Urinary bladder (tissue), 4 donors: ENCODE measurements at places on chromosomes 11 and 22. TPM values are rescaled to one million over a fixed set of nuclear protein-coding genes. Genes with fewer than 3 reads are reported as not detected.

- DNase-seq: no peak
These were observed 14.3 kb downstream of the BIRC2 start for GRCh38 chr11:102361086-102362031.

GRCh38 chr11:34501500-34501899 lies 12.1 kb downstream of the ELF5 start:
- DNase-seq: no peak

ARRB1 gene
- 34.5 TPM for total RNA-seq

GRCh38 chr11:70645537-70645936 lies 247.2 kb downstream of the CTTN start:
- DNase-seq: no peak

DNA sequence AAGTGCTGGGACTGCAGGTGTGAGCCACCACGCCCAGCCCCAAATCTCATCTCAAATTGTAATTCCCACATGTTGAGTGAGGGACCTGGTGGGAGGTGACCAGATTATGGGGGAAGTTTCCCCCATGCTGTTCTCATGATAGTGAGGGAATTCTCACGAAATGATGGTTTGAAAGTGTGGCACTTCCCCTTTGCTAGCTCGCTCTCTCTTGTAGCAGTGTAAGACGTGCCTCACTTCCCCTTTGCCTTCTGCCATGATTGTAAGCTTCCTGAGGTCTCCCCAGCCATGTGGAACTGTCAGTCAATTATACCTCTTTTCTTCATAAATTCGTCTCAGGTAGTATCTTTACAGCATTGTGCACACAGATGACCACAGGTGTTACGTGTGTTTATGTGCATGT lies 357.8 kb downstream of the CADM1 start:
- DNase-seq: no peak

DNAJB7 gene
- total RNA-seq: not detected

GRCh38 chr11:112901924-112902323 lies 59.3 kb upstream of the NCAM1 start:
- DNase-seq: no peak

DNA sequence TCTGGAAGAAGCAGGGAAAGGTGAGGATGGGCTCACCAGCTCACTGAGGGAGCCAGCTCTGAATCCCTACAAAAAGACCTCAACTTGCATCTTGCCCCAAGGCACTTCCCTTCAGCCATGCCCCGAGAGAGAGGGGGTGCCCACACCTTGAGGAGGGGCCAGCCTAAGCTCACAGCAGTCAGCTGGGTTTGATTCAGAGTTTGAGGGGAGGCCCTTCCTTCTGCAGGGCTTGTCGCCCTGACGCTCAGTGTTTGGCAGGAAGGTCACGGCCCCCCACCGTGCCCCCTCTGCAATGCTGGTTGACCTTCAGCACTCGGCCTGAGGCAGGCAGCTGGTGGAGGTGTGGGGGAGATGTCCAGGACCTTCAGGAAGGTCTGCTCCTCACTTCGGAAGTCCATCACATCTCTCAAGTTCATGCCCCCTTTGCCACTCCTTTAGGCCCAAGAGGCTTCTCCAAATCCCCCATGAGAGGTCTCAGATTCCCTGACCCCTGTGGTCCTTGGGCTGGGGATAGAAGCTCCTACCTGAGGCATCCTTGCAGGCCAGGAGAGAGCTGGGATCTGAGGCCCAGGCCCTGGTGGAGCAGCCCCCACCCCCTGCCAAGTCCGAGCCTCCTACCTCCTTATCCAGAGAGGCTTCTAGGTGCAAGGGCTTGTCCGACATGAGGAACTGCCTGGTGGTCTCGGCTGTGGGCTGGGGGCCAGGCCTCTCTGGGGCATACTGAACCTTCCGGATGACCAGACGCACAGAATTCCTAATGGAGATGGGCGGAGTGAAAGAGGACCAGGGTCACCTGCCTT lies 37.6 kb downstream of the TPBGL start:
- no peak for DNase-seq

GRCh38 chr22:33631777-33632176 lies 288.5 kb downstream of the LARGE1 start:
- DNase-seq: no peak

GRCh38 chr22:24072361-24072760 lies 61.3 kb downstream of the CABIN1 start:
- DNase-seq: no peak

DNA sequence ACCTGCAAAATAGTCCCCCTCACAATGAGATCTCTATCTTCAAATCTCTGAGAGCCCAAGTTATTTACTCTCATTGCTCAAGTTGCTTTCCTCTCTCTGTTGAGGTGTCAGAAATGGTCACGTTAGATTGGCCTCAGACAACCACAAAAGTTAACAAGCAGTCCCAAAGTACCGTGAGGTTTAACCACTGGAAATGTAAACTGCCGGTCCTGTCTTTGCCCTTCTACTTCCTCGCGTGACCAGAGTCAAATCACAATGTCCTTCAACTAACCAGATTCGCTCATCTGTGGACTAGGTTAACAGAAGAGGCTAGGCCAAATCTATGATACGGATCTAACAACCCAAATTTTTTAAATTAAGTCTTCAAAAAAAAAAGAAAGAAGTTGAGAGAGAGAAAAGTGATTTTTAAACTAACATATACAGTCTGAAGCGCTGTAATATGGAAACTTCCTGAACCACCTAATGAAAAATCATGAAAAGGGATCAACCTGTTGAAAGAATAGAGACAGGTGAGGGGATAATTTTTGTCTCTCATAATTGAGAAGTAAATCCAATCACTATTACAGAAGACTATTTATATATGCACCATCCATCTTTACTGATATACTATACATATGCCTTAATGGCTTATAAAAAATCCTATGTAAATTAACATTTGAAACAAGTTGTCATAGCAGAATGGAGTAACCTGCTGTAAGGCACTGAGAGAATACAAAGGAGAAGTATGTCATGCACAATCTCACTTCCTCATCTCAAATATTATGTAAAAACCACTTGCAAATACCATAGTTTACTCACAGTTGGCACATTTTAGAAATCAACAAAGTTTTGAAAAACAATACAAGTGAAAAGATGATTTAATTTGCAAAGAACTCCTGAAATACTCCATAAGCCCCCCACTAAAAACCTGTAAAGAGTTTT lies 3.3 kb upstream of the JAML start:
- no peak for DNase-seq

- no peak for DNase-seq
These were observed 1.4 kb upstream of the TCN2 start for GRCh38 chr22:30605449-30606110.

DNA sequence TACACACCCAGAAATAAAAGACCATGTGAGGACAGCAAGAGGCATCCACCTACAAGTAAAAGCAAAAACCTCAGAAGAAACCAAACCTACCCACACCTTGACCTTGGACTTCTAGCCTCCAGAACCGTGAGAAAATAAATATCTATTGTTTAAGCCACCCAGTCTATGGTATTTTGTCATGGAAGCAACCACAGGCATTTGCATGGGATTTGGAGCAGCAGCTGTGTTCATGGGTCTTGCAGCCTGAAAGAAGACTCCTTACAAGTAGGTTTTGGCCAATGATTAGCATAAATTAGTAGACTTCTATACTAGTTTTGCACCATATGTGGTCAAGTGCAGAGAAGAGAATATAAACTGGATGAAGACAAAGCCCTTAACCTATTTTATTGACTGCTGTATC lies 27.9 kb downstream of the FSHB start:
- no peak for DNase-seq

GRCh38 chr11:100892886-100893285 lies 205.8 kb downstream of the ARHGAP42 start:
- DNase-seq: no peak

- no peak for DNase-seq
These were observed 35.0 kb downstream of the RDX start for GRCh38 chr11:110261195-110262071.

EFCAB6 gene
- 3.2 TPM for total RNA-seq

GRCh38 chr11:92556431-92556830 lies 331.8 kb downstream of the FAT3 start:
- DNase-seq: no peak

DNA sequence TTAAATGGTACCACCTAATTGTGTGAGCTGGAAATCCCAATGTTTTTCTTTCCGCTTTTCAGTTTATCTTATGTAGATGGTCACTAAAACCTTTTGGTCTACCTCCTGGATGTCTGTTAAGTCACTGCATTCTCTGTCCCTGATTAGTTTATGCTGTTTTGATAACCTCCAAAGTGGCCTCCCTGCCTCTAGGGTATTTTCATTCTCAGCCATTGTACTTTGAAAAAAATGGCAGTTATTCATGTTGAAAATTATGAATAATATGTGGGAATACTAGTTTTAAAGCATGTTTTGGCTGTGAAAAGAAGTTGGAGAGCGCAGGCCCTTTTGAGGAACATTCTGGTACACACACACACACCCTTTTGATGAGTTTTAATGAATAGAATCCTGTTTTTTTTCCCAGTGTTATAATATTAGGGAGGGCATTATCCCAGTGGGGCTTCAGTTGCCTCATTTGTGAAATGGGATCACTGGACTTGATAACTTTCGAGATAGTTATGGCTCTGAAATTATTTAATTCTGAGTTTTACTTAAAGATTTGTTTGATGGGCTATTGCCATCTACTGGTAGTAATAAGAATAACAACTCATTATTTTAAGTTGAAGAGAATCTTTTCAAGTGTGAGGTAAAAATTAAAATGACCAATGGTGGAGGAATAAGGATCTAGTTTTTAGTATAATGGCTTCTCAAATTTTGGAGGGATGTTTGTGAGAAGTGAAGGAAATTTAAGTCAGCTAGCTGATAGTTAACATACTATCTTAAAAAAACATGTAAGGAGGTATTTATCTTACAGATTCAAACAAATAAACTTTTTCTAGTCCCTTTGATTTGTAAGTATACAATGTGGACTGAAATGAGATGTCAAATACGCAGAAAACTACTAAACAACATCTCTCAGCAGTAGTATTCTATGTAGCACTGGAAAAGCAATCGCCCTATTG lies 3.9 kb downstream of the FDX1 start:
- DNase-seq: no peak

- DNase-seq: no peak
These were observed 5.9 kb upstream of the BATF2 start for GRCh38 chr11:65002706-65003105.

TEX12 gene
- 2.9 TPM for total RNA-seq

DNA sequence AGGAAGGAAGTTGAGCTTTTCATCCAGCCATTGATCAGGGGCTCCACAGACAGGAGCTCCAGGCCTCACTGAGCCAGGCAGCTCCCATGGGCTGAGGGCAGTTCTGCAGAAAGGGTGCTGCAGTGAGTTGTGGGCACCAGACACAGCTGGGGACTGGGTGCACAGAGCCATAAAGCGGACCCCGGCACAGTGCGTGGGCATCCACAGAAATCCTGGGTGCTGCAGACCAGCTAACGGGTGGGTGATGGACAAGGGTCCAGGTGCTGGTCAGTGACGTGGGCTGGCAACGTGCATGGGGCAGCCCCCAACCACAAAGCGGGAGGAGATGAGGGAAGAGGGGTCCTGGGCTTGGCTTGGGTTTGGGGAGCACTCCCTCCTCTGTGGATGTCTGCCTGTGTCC lies 19.4 kb upstream of the GAL start:
- DNase-seq: no peak

DNA sequence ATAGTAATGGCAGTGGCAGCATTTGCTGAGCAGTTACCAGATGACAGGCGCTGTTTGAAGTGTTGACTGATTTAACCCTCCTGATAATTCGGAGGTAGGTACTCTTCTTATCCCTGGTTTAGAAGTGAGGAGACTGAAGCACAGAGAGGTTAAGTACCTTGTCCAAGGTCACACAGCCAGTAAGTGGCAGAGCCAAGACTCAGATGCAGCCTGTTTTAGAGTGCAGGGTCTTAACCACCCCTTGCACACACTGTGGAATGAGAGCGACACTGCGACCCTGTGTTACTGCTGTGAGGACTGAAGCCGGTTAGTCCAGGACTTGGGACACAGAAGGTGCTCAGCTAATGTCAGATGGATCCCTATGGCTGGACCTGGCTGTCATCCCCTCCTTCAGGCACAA lies 34.7 kb downstream of the DAGLA start:
- DNase-seq: no peak

DNA sequence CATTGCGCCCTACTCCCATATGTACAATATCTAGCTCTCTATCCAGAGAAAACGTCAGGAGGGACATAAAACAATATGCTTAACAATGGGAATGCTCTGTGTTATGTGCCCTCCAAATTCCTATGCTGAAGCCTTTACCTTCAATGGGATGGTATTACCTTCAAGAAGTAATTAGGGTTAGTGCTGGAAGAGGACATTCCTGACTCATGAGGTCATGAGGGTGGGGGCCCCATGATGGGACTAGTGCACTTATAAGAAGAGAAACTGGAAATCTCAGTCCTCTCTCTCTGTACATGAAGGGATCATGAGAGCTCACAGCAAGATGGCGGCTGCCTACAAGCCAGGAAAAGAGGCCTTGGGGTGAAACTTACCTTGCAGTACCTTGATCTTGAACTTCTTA lies 20.3 kb downstream of the MMP20 start:
- no peak for DNase-seq

- DNase-seq: no peak
These were observed 50.4 kb upstream of the CD82 start for GRCh38 chr11:44515048-44515447.

YAP1 gene
- 129 TPM for total RNA-seq

DNA sequence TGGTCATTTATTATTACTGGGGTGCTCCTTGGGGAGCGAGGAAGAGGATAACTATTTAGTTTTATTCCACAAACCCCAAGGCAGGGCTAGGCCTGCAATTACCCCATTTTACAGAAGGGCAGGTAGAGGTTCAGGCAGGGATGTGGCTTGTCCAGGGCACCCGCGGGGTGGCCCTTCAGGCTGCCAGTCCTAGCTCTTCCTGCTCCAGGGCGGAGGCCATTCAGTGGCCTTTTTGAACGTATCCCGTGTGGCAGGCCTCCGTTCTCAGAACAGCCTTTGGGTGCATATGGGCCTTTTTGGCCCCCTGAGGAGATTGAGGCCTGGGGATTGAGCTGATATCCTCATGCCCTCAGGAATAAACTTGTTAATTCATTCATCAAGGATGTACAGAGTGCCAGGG lies 66.2 kb downstream of the MPPED1 start:
- no peak for DNase-seq

DNA sequence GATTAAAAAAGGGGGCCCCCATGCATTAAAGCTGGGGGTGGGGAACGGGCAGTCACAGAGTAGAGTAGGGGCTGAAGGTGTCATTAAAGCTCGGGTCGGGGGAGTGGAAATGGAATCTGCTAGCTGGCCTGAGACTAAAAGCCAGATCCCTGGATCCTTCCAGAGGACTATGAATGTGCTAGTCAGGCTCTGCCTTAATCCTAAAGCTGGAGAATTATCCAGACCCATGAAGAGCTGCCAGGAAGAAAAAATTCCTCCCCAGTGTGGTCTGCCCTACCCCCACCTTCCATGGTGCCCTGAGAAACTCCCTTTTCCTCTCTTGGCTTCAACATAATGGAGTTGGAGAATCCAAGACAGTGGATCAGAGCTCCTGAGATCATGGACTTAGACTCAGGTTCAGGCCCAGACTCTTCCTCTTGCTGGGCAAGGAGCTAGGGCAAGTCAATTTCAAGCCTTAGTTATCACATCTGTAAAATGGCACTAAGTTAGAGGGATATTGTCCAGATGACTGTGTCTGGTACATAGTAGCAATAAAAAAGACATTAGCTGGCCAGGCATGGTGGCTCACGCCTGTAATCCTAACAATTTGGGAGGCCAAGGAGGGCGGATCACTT lies 24.0 kb upstream of the SMTN start:
- no peak for DNase-seq
